ENCODE measurements at places on chromosomes 12 and 14.

- no peak for DNase-seq
Observed at GRCh38 chr14:23243066-23243465, 5.3 kb downstream of the RNF212B start.

- peak; percentile 12 for DNase-seq
Observed at GRCh38 chr14:59483363-59483762, 845 bp downstream of the L3HYPDH start.

DNA sequence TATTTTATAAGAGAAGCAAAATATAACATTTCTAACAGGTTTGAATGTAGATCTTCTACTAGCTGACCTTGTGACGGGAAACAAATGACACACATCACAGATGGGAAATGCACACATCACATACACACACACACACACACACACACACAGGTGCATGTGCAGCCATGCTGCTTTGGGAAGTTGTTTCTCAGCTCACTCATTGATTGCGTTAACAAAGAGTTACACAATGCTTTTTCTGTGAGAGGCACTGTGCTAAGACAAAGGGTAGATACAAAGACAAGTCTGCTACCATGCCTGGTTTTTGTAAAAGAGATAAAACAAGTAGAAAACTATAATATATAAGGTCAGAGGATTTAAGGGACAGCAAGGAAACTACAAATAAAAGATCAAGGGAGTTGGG is 1.3 kb upstream of the NR1H4 start:
- DNase-seq: no peak

DNA sequence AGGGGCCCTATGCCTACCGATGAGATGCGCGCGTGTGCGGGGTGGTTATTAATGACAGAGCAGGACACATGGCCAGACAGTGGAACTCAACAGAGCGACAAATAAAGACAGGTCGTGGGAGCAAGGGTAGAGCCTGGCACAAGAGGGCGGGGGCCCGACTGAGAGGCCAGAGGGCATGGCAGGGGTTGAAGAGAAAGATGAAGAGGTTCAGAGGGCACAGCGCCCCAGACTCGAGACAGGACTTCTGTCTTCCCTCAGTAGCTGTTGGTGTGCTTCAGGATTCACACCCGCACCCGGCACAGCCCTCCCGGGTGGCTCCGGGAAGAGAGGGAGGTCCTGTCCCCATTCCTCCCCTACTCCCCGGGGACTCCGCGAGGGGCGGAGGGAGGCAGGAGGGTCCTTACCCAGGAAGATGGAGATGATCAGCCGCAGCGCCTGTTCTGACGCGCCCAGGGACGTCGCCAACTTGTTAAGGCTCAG is 366 bp downstream of the LPCAT3 start:
- DNase-seq: peak; percentile 91

DNA sequence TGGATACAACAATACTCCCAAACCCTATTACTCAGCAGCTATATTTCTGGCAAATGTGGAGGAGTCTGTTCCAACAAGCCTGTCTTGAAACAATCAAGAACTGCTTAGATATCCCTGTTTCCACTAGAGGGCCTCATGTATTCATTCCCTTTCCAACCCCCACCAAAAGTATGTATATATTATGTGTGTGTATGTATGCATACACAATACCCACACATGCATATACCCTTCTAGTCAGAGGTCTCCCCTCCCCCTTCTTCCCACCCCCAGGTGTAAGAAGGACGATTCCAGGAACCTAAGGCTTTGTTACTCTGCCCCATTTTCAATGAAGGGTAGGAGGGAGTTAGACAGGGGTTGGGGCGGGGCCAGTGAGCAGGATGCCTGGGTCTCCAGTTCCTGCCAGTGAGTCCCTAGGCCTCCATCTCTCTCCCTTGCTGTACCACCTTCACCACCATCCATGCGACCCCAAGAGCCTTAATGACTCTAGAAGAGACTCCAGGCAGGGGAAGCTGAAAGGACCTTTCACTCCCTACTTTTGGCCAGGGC is at the start of gene DGKA:
DGKA (plus strand) TSS at position 392 of the 546 bp plus-strand sequence. CDS start 5,342 bp downstream, outside the sequence.
- DNase-seq: peak; percentile 68

GRCh38 chr14:83709116-83709515 is 1820.8 kb upstream of the FLRT2 start:
- no peak for DNase-seq

DNA sequence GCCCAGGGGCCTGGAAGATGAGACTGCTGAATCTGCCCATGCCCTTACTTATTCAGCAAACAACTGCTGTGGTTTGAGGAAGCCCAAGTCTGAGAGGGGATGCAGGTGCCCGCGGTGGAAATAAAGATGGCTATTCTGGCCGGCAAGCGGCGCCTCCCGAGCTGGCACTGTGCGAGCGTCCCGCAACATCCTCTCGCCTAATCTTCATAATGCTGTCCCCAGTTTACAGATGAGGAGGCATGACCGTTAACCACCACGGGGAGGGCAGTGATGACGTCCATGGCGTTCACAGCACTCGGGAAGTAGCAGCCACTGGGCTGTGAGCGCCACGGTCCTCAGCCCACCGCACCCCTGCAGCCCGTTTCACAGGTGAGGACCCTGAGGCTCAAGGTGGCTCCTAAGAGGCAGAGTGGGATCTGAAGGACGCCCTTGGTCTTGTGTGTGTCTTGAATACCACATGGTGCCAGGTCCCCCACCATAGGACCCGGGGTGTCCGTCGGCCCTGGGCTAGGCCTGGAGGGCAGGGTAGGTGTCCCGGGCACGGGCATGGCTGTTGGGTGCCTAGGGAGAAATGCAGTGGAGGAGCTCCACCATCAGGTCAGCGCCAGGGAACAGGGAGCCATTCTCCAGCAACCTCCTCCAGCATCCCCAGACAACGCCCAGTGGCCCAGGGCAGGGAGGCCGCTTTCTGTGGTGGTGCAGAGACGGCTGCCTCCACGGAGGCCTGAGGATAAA is 20.2 kb downstream of the CHGA start:
- no peak for DNase-seq

DNA sequence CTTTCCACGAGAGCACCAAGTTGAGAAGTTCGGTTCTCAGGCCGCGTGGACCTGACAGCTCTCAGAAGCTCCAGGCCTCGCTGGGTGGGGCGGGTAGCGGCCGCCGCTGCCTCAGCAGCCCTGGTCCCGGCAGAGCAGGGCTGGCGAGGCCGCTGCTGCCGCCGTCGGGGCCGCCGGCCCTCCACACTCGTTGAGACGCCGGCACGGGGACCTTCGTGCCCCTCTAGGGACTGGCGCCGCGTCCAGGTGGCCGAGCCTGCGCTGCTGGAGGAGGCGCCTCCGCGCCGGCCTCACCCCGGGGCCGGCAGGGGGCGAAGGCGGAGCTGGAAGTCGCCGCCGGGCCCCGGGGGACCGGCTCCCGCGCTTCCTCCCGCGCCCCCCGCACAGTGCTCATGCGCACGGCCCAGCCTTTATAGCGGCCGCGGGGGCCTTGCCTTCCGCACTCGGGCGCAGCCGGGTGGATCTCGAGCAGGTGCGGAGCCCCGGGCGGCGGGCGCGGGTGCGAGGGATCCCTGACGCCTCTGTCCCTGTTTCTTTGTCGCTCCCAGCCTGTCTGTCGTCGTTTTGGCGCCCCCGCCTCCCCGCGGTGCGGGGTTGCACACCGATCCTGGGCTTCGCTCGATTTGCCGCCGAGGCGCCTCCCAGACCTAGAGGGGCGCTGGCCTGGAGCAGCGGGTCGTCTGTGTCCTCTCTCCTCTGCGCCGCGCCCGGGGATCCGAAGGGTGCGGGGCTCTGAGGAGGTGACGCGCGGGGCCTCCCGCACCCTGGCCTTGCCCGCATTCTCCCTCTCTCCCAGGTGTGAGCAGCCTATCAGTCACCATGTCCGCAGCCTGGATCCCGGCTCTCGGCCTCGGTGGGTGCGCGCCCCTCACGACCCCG is at the start of gene COCH:
COCH (plus strand) TSS at position 440 of the 879 bp plus-strand sequence; CDS start at position 820, 380 bp downstream.
- DNase-seq: peak; percentile 74

DNA sequence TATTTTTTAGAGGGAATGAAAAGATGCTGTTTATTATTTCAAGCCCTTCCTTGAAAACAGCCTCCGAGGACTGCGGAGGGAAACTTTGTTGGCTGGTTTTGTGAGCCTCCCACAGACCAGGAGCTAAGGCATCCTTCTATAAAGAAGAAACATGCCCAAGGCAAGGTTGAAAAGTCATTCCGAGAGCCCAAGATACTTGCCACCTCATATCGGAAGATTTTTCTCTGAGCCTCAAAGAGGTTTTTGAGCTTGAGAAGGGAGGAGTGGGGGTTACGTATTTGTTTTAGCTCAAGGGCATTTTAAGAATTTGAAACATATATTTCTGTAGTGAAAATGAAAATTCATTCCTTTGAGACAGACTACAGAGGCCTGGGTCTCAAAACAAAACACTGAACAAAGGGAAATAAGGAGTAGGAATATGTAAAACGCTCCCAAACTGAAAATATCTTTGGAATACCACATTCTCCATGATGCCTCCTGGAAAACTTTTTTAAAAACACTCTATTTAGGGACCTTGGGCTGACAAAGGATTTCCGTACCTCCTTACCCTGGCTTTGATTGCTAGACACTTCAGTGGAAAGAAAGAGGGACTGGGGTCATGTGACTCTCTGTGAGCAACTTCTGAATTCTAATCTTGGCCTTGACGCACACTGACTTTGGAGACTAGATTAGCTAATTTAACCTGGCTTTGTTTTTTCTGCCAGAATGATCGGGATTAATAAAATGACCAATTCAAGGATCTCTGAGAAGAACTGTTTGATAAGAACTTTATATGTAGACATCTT is 180.9 kb downstream of the SRGAP1 start:
- no peak for DNase-seq

DNA sequence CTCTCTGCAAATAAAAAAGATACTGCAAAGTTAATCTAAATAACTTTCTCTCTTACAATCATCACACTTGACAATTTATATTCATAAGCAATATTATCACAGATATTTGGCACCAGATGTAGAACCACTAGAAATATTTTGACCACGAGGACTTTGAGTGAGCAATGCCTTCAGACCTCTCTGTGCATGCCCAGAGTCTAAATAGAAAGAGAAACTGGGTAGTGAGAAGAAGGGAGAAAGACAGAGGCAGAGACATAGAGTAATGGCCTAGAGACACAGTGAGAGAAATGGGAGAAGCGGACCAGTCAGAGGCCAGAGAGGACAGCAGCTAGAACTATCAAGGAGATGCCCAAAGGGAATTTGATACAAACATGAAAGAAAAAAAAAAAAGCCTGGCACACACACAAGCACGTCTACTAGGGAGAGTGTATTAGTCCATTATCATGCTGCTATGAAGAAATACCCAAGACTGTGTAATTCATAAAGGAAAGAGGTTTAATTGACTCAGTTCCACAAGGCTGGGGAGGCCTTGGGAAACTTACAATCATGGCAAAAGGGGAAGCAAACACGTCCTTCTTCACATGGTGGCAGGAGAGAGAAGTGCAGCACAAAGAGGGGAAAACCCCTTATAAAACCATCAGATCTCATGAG is 41.1 kb downstream of the BMP4 start:
- no peak for DNase-seq

- DNase-seq: no peak
Observed at GRCh38 chr14:45185100-45185814, 49.5 kb downstream of the FANCM start.

DNA sequence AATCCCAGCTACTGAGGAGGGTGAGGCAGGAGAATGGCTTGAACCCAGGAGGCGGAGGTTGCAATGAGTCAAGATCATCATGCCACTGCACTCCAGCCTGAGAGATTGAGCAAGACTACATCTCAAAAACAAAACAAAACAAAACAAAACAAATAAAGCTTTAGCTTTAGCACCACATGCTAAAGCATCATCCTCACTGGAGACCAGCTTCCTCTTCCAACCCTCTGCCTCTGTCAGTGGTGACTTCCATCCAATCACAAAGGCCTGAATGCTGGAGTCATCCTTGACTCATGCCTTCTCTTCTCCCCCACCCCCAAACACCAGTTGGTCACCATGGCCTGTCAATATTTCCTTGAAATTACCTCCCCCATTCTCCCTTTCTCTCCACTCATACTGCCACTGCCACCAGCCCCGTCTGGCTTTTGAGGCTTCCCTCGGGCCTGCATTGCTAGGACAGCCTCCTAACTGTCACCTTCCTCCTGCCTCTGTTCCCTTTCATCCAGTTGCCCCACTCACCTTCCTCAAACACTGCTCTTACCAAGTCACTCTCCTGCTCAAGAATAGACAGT is 1.4 kb downstream of the ZNF385A start:
- DNase-seq: no peak

DNA sequence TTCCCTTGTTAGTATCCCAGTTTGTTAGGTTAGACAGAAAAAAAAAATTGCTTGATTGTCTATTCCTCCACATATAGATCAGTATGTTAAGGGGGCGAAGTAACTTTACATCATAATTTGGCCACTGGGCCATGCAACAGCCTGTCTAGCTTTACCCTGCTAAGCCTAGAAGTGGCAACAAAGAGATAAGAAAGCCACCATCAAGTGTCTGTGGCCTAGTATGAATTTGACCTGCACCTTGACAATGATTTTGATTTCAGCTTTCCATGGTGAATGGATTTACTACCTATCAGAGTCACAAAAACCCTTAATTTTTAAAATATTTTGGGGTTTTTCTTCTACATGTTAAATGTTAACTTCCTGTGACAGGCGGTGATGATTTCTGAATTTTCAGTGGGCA is 63.9 kb downstream of the LIN52 start:
- DNase-seq: no peak

- DNase-seq: peak; percentile 7
Observed at GRCh38 chr14:73851000-73851399, 631 bp upstream of the PTGR2 start.

- no peak for DNase-seq
Observed at GRCh38 chr14:65423982-65424381, 11.5 kb downstream of the FUT8 start.

- DNase-seq: no peak
Observed at GRCh38 chr14:77305696-77306095, 15.0 kb downstream of the POMT2 start.

Data from SK-N-DZ (cell line).